Thoracic aorta (tissue), 2 donors: ENCODE measurements at places on chromosomes 1 and 21.

GRCh38 chr1:12031039-12031980 lies 12.0 kb downstream of the MIIP start:
- no peak overlapping the region for H3K4me3 ChIP-seq
- H3K27me3 ChIP-seq = no peaks in the 10 kb centered on the region
- H3K4me1 ChIP-seq = peaks cover 6% of the 10 kb centered on the region
- H3K27ac ChIP-seq = no peak overlapping the region

DNA sequence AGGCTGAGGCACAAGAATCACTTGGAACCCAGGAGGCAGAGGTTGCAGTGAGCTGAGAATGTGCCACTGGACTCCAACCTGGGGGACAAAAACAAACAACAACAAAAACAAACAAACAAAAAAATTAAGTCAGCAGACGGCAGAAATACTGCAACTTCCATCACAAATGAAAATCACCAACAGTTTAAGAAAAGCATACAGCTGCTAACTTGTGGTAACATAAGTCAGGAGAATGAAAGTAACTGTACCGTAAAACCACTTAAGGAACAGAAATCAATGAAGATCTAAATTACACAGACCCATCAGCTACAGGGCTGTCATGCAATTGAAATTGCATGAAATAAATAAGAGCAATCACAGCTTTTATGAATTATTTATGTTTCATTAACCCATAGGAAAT lies 25.0 kb downstream of the MCOLN2 start:
- no peak overlapping the region for H3K27ac ChIP-seq
- no peaks in the 10 kb centered on the region for H3K4me1 ChIP-seq
- no peak for DNase-seq
- no peak overlapping the region for H3K4me3 ChIP-seq

- no peak overlapping the region for H3K27ac ChIP-seq
- H3K27me3 ChIP-seq = no peaks in the 10 kb centered on the region
- H3K4me3 ChIP-seq = no peak overlapping the region
- peaks cover 5% of the 10 kb centered on the region for H3K4me1 ChIP-seq
Observed at GRCh38 chr1:208606959-208607358, 362.8 kb upstream of the PLXNA2 start.

GRCh38 chr1:147050654-147051053 lies 112.5 kb downstream of the NBPF12 start:
- H3K4me3 ChIP-seq = no peak overlapping the region
- no peaks in the 10 kb centered on the region for H3K4me1 ChIP-seq
- no peak for DNase-seq
- no peak overlapping the region for H3K27ac ChIP-seq

DNA sequence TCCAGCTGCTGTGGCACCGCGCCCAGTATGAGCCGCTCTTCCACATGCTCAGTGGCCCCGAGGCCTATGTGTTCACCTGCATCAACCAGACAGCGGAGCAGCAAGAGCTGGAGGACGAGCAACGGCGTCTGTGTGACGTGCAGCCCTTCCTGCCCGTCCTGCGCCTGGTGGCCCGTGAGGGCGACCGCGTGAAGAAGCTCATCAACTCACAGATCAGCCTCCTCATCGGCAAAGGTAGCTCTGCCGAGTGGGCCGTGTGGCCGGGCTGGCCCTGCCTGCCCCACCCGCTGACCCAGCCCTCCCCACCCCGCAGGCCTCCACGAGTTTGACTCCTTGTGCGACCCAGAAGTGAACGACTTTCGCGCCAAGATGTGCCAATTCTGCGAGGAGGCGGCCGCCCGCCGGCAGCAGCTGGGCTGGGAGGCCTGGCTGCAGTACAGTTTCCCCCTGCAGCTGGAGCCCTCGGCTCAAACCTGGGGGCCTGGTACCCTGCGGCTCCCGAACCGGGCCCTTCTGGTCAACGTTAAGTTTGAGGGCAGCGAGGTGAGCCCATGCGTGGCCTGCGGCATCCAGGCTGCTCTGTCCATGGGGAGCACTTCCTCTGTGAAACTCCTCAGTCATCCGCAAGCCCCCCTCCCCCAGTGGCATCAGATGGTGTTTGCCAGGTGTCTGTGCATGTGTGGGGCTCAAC lies 64.2 kb downstream of the PIK3CD start:
- no peaks in the 10 kb centered on the region for H3K27me3 ChIP-seq
- peaks cover 9% of the 10 kb centered on the region for H3K4me1 ChIP-seq
- H3K36me3 ChIP-seq = peaks cover 13% of the 10 kb centered on the region
- no peak for DNase-seq
- H3K27ac ChIP-seq = no peak overlapping the region
- no peak overlapping the region for H3K4me3 ChIP-seq

DNA sequence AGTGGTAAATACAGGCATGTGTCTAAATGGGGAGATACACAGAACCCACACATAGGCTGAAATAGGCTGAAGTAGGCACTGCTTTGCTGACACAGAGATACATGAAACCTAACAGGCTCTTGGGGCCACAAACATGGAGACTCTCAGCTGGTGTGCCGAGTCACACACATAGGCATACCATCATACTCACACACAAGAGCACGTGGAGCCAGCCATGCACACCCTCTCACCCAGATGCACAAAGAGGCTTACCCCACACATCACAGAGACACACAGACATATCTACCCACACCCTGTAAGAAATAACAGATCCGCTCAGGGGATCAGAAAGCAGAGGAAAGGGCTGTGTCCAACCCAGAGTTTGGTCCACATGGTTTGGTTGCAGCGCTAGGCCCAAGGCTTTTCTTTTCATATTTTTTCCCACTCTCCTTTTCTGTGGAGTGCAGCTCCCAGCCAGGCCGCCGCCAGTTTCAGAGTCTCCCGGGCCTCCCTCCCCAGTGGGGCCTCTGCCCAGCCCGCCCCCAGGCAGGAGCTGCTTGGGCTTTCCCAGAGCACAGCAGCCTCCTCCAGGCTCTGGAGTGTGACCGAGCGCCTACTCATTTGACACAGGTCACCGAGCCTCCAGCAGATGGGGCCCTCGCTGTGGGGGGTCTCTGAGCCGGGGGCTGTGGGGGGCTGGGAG lies 3.9 kb upstream of the POU3F1 start:
- no peak for DNase-seq
- H3K27me3 ChIP-seq = peaks cover 6% of the 10 kb centered on the region
- no peak overlapping the region for H3K4me3 ChIP-seq
- H3K36me3 ChIP-seq = no peaks in the 10 kb centered on the region

GRCh38 chr21:31316488-31317169 lies 27.4 kb downstream of the TIAM1 start:
- no peaks in the 10 kb centered on the region for H3K27me3 ChIP-seq
- no peaks in the 10 kb centered on the region for H3K4me1 ChIP-seq
- no peak for DNase-seq
- no peaks in the 10 kb centered on the region for H3K36me3 ChIP-seq

DNA sequence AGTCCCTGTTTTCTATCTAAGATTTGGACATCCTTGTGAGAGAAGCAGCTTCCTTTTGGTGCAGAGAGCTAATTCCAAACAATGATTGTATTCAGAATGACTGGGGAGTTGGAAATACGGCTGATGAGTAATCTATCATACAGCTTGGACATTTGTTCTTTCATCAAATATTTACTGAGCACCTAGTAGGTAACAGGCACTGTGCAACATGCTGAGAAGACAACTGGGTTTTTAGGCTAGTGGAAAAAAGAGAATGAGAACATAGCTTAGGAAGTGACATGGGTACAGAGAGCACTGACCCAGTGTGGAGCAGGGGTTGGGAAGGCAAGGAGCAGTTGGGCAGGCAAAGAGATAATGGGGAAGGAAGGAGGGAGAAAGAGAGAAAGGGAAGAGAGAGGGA lies 87.5 kb downstream of the TBX19 start:
- no peaks in the 10 kb centered on the region for H3K36me3 ChIP-seq
- no peak for DNase-seq
- no peaks in the 10 kb centered on the region for H3K27me3 ChIP-seq
- H3K4me1 ChIP-seq = no peaks in the 10 kb centered on the region
- no peak overlapping the region for H3K27ac ChIP-seq
